ENCODE measurements at places on chromosomes 13 and 19.

DNA sequence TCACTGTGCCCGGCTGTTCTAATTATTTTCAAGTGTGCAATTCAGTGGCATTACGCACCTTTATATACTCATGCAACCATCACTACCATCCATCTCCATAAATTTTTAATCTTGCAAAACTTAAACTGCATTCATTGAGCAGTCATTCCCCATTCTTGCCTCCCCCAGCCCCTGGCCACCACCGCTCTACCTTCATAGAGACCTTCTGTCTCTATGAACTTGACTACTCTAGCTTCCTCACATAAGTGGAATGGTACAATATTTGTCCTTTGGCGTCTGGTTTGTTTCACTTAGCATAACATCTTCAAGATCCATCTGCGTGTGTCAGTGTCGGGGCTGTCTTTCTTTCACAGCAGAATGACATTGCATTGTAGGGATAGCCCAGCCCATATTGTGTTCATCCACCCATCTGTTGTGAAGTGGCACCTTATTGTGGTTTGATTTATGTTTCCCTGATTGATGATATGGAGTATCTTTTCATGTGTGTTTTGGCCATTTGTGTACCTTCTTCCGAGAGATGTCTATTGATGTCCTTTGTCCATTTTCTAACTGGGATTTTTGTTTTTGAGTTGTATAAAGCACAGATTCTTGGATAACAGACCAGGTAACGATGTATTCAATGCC is 64.8 kb upstream of the FLT1 start:
- DNase-seq, result no peak

DNA sequence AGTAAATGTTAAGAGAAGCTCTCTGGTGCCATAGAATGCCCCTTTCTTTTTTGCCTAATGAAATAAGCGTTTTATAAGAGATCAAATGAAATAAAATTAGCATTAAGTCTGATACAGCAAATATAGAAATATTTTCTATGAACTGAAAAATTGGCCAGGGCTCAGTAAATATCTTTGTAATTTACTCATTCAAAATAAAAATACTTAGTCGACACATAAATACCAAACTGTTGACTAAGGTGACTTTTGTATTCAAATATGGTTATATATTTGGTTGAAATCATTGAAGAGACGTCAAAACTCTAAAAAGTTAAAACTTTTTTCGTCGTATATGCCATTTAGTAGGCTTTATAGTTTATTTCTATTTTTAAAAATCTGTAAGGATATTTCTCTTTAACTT is 25.6 kb downstream of the IPO5 start:
- no peak for DNase-seq

GRCh38 chr13:25778365-25778764 is 273.5 kb downstream of the SHISA2 start:
- no peak for DNase-seq

DNA sequence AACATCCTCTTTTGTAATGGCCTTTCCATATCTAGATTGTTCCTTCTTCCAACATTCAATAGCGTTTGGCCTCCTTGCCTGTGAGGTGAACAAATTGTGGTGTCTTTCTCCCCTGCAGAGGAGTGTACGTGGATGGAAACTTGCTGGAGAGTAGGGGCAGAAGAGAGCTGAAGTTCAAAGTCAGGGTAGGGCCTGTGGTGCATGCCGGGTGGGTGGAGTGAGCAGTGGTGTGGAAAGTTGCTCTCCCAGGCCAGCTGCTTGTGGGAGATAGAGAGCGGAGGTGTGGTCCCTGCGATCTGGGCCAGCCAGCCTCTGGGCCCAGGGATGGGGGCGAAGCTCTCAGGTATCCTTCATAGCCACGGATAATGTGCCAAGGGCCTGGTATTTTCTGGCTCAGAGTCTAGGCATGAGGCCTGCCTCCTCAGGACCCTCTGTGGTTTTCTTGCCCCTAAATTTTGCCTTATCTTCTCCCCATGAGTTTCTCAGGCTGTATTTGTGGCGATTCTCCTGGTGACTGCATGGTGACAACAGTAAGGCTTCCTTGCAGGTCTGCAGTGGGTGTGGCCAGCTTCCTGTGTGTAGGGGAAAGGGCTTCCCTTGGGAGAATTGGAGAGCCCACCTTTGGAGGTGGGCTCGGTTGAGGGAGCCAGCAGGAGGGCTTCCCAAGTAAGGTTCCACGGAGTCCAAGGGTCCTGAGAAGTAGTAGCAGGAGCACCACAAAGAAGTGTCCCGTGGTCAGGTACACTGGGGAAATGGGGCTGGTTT is 6.7 kb downstream of the RGCC start:
- no peak for DNase-seq

- DNase-seq, result no peak
Measured at GRCh38 chr13:77519808-77520207, 15.7 kb upstream of the SCEL start.

GRCh38 chr19:7869910-7870511 is 4.2 kb downstream of the PRR36 start:
- DNase-seq, result no peak

- no peak for DNase-seq
Measured at GRCh38 chr13:42760951-42761350, 20.4 kb upstream of the FAM216B start.

DNA sequence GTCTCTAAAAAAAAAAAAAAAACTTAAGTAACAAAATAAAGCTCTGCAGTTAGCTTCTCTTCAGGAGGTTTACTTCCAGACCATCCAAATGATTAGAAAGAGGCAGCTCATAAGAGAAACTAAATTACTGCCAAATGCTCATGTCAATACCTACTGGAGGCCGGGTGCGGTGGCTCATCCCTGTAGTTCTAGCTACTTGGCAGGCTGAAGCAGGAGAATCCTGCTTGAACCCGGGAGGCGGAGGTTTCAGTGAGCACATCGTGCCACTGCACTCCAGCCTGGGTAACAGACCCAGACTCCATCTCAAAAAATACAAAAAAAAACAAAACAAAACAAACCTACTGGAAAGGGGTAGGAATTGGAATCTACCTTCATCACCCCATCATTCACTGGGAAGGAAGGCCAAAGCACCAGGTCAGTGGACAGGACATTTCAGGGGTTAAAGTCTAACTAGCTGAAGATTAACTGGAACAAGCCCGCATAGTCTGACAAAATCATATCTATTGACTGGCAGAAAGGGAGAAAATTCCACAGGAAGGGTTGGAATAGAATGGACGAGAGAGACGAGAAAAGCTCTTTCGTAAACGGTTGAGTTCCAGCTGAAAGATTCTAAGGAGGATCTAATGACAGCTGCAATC is 1.3 kb downstream of the ZFP14 start:
- DNase-seq, result no peak

- no peak for DNase-seq
Measured at GRCh38 chr19:30330266-30330665, 41.9 kb upstream of the ZNF536 start.

GRCh38 chr13:100658363-100658762 is 16.2 kb downstream of the TMTC4 start:
- no peak for DNase-seq

All from cortex of kidney (tissue), 1 donor.